BJ (cell line): ENCODE measurements at places on chromosomes 3 and 15. TPM values are rescaled to one million over a fixed set of nuclear protein-coding genes. Genes with fewer than 3 reads are reported as not detected.

The LSMEM2 gene
- polyA plus RNA-seq = not detected in 2 replicates

The C3orf85 gene
- polyA plus RNA-seq = not detected in 2 replicates

The IP6K1 gene
- polyA plus RNA-seq = 35.8 and 54.4 TPM in 2 replicates

The C2CD4A gene
- not detected in 2 replicates for polyA plus RNA-seq

The RLBP1 gene
- polyA plus RNA-seq = not detected in 2 replicates

The PRR20G gene
- not detected in 2 replicates for polyA plus RNA-seq

- no peak for DNase-seq
Observed at GRCh38 chr3:56118968-56119367, 349.3 kb downstream of the ERC2 start.

- DNase-seq = peak; percentile 30
Observed at GRCh38 chr15:55290528-55291057, 980 bp upstream of the RAB27A start.

GRCh38 chr15:43930079-43930478 is 103.3 kb downstream of the WDR76 start:
- no peak for DNase-seq

DNA sequence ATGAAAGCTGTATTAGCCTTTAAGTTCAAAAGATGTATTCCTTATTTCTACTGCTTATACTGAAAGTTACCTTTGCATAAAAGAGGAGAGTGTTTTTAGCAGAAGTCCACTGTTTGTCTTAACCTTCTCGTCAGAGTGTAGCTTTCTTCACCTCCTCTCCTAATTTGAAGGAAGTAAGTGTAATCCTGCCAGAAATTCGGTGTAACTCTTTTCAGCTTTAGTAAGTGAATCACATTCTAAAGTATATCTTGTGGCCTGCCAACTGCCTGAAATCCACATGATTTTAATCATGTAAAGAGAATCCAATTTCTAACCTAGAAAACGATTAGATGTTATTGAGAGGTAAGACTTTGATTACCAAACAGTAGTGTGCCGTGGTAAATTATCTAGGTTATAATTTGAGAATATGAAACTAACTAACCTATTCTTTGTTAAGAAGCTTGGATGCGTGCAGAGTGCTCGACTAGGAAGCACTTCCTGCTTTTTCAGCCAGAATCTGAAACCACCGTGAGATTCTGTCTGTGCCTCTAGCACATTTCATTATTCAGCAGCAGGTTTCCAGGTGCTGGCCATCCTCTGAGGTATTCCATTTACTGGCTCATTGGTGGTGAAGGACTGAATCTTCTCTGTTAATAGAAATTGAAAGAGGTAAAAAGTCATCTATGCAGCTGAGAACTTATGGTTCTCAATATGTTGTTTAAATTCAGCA is 7.5 kb downstream of the GYG1 start:
- DNase-seq = no peak

DNA sequence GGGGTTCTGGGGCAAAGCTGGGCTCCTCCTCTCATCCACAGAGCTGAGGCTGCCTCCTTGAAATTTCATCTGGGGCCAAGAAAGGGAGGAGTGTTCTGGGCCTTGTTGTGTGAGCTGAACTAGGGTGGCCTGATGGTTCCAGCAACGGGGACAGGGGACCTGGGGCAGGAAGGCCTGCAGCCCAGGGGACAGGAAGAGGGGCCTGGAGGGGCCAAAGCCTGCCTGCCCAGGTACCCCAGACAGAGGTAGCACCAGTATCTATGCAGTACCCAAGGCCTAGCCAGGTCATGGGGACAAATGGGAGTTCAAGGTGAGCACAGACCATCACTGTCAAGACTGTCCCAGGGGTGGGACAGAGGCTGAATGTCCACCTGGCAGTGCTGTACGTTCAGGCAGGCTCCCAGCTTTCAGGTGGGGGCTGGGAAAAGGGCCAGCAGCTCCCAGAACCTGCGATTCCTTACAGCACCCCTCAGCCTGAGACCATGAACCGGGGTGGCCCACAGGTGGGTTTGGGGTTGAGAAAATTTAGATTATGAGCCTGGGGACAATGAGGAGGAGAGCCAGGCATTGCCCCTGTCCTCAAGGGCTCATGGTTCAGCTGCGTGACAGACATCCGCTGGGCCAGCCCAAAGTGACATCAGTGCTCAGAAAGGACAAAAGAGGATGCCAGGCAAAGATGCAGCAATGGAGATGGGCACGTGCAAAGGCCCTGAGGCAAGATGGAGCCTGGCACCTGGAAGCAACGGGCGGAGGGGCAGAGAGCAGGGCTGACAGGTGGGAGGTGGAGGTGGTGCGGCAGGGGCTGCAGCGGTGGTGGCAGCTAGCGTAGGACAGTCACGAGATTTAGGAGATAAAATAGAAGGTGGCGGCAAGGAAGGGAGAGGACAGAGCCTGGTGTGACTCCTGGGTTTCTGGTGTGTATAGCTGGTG is 28.0 kb downstream of the PSTPIP1 start:
- no peak for DNase-seq

GRCh38 chr3:105139881-105140560 is 226.7 kb upstream of the ALCAM start:
- no peak for DNase-seq

DNA sequence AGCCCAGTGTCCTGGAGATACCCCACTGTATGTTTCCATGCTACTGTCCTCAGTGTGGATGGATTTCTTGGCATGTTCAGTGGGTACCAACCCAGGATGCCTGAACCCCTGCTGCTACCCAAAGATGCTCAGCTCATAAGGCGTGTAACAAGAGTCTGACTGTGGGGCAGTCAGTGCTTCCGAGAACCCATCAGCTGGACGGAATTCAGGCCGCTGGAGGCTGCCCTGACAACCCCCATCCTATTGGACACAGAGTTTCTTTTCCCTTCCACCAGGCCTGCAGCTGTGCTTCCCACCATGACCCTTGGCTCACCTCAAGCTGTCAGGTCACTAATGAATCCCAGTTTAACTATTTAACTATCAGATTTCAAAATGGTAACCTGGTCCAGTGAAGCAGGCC is 224.1 kb upstream of the FEZF2 start:
- no peak for DNase-seq

- no peak for DNase-seq
Observed at GRCh38 chr3:138351151-138351550, 2.8 kb downstream of the MRAS start.

DNA sequence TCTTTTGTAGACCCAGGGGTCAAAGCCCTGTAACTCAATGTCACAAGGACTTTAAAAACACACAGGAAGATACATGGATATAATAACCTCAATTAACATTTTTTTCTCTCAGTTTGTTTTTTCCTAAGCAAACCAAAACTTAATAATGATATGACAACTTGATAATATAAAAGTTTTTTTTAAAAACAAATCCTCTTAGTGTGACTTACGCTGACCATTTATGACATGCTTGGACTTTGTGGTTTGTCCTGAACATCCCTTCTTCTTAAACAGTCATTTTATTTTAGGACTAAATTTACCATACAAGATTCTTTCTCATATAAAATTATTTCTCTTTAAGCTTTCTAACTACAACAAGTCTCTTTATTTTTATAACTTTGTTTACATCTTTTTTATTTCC is 25.4 kb upstream of the FAM3D start:
- no peak for DNase-seq

GRCh38 chr3:148238421-148238821 is 459.3 kb upstream of the AGTR1 start:
- DNase-seq = no peak

DNA sequence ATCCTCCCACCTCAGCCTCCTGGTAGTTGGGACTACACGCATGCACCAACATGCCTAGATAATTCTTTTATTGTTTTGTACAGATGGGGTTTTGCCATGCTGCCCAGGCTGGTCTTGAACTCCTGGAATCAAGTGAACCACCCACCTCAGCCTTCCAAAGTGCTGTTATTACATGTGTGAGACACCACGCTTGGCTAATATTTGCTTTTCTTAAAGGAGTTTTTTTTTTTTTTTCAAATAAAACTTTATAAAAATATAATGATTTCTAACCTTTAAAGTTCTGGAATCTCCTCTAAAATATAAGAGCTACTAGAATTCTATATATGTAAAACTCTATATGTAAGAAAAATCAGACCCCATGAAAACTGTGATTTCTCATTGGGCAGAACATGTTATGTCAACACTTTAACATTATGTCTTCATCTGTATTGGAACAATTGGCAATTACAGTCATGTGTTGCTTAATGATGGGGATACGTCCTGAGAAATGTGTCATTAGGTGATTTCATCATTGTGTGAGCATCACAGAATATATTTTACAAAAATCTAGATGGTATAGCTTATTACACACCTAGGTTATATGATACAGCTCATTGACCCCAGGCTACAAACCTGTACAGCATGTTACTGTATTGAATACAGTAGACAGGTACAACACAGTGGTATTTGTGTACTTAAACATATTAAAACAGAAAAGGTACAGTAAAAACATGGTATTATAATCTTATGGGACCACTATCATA is 377.0 kb downstream of the PLCL2 start:
- DNase-seq = no peak

- no peak for DNase-seq
Observed at GRCh38 chr3:194205675-194206133, 69.8 kb downstream of the HES1 start.

DNA sequence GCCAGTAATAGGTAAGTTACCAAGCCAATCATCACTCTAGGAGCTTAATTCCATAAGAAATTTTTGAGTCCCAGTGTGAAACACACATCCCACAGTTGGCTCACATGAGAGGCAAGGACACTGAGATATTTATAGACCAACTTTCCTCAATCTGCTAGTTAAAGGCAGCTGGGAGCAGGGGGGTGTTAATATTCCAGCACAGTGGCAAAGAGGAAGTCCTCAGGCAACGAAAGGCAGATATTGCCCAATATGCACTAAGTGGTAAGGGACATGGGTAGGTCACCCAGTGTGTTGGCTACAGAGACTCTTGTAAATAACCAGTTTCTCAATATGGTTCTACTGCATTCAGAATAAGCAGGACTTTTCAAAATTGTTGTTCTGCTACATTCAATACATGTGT is 61.0 kb downstream of the TOP2B start:
- no peak for DNase-seq

DNA sequence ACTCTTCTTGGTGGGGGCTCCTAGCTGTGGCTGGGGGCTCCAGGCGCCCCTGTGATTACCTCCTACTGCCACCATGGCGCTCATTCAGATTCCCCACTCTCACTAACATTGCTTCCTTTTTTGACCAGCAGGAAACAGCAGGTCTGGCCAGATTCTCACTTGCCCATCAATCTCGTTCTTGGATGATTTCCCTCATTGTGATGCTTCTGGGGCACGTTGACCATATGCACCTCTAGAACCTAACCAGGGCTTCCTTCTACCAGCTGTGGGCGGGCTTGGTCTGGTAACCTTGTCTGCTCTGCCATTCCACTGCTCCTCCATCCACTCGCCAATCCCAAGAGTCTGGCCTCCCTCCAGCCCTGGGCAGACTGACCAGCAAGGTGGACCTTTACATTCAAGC is 35.9 kb upstream of the PTPN23 start:
- DNase-seq = no peak

- no peak for DNase-seq
Observed at GRCh38 chr3:101513419-101513986, 491 bp upstream of the SENP7 start.

DNA sequence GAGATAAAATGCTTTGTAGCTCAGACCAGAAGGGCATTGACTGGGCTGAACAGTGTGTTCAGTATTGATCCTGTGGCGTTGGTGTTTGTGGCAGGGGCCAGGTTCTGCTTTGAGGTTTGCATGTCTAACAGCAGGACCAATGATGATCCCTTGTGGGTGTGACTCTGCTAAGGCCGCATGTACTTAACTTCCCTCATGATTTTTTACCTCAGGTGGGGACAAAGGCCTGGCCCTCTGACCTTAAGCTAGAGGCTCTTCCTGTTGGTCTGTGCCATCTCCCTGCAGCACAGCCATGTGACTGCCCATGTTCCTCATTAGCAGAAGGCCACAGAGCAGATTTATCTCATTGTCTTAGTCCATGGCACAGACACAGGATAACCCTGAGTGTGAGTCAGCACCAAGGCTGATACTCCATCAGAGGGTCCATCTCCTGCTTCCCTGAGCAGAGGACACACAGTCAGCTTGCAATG is 34.3 kb upstream of the BSN start:
- no peak for DNase-seq

- DNase-seq = no peak
Observed at GRCh38 chr15:64781299-64781698, 5.9 kb upstream of the RBPMS2 start.

DNA sequence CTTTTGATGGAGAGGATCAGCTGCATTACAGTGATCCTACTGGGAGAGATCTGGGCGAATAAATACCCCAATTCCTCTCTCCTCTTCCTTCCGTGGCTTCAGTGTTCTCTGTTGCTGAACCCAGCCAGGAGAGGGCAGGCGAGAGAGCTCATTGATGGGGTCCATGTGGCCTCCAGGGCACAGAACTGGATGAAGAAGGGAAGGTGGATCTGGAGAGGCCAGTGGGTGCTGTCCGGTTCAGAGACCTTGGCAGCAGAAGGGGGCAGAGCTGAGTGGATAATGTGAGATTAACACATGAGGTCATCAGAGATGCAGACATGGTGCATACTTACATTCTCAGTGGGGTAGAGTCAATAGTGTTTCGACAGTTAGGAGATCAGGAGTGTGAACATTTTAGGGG is 193.6 kb downstream of the CLSTN2 start:
- DNase-seq = no peak

DNA sequence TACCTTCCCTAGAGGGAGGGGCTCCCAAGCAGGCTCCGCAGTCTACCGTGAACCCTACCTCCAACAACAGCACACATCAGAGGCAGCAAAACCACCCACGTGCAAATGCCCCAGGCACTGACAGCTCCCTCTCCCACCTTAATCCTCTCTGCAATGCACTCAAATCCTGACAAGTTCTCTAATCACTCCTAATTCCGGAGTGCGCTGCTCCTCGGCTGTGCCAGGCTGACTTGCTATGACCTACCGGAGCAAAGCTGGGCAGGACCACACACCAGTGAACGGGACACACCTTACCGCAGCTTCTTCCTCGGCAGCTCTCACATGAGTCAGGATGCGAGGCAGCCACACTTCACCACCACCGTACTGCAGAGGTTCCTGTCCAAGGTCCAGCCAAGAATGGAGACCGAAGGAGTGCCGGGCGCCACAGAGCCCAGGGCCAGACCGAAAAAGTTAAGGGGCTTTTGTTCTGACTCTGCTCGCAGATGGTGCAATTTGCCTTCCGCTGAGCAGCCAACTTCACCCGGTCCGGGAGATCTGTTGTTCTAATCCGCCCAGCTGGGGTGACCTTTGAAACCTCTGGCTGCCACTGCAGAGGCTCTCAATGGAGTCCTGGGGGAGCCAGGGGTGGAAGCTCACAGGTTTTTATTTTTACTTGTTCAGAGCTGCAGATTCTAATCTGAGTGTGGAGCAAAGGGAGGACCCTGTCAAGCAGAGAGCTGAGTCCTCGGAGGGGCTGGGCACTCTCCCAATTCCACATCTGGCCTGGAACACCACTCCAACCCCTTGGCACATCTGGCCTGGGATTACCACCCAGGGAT is 84.4 kb downstream of the MYLK start:
- DNase-seq = no peak

DNA sequence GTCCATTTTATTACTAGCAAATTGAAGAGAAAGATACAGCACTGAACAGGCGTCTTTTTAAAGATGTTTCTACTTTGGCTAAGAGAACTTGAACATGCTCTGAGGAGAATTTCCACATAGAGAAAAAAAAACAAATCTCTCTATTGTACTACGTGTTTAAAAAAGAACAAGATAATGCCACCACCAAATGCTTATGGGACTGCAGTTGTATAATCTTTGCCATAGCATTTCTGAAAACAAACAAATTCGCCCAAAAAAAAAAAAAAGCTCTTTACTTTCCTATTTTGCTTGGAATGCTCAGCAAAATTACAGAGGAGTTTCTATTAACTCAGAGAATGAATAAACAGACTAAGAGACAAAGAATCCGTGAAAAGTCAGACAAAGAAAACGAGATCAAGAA is 114.2 kb downstream of the CNTN3 start:
- no peak for DNase-seq

GRCh38 chr15:70198441-70199123 is 100.9 kb upstream of the TLE3 start:
- no peak for DNase-seq
